ENCODE measurements at places on chromosomes 5 and 9.

DNA sequence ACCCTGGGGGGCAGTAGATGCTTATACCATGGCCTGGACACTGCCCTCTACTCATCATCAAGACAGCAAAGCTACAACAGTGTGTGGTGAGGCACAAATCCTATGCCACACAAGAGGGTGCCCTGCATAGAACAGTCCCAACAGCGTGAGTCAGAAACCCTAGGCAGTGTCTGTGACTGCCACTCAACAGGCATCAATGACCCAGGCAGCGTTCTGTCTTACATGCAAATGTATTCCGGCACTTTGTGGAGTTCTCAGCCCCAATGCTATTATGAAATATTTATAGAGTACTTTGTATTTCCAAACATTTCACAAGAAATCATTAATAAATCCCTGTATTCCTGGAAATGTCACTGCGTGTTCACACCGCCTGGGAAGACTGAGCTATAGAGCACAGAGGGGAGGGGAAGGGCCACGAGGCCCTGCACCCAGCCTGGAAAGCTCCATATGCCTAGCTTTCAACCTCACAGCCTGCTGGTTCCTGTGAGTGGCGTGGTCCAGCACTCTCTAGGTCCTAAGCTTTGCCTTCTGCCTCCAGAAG lies 77.7 kb downstream of the NIPSNAP3B start:
- DNase-seq, result no peak

DNA sequence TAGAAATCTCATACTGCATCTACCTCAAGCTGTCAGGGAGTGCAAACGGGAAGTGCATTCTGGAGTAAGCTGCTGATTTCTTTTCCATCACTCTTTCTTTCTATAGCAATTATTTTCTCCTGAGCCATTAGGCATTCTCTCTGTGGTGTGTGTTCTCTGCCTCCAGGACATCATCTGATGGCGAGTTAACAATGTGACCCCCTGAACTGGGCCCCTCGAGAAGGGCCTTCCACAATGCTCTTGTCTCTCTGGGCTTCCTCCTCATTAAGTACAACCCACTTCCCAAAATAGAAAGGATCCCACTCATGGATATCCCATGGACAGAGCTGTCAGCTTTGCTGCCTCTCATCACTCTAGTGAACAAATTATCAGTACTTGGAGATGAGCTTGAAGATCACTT lies 96.7 kb upstream of the PRRC1 start:
- DNase-seq, result no peak

GRCh38 chr5:96256795-96257470 lies 176.1 kb downstream of the PCSK1 start:
- DNase-seq, result no peak

GRCh38 chr9:98203153-98203552 lies 10.7 kb upstream of the CORO2A start:
- DNase-seq, result no peak

- DNase-seq, result no peak
These were observed 133.0 kb upstream of the IQGAP2 start for GRCh38 chr5:76269932-76270610.

GRCh38 chr9:76560481-76560922 lies 101.5 kb downstream of the GCNT1 start:
- no peak for DNase-seq

DNA sequence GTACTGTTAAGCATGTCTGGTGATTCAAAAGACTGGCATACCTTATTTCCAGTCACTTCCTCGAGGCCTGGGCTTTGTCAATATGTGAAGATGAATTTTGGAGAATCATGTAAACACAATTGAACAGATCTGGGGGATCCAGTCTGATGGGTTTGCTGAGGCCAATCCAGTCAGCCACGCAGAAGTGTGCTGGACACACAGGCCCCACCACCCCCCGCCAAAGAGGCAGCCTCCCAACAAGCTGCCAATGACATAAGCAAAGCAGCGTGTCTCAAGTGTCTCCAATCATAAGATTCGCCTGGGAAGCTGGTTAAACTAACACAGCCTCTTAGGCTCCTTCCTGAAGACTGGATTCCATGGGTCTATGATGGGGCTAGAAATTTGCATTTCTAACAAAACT lies 192.9 kb upstream of the KLF9 start:
- no peak for DNase-seq

All from NCI-H2081 treated with DMSO at 0.1 percent for 48 hours (cell line).